ENCODE measurements at places on chromosomes 2 and 18.

GRCh38 chr2:85737961-85738360 is 15.8 kb upstream of the ATOH8 start:
- no peak for DNase-seq

GRCh38 chr18:51437280-51438271 is 240.1 kb upstream of the MEX3C start:
- no peak for DNase-seq

- no peak for DNase-seq
Measured at GRCh38 chr2:202032846-202033316, 774 bp upstream of the FZD7 start.

DNA sequence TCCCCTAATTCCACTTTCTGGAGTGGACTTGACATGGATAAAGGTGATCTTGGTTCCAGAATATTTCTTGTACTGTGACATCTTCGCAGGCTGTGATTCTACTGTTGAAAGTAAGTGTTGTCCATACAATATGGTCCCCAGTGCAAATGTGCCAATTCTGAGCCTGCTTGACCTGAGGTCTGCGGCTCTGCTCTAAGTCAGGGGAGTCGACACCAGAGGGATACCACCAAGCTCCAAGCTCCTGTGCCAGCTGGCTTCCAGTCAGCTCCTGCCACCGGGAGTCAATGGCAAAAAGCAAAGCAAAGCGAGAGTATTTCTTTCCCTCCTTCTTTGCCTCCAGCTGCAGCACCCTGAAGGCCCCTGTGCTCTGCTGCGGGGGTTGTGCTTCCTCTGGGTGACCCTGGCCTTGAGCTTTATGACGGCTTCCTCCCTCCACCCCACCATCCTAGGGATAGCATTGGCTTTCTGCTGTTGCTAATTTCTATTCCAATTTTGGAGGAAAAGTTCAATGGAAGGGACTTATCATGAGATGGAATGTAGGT is 50.4 kb downstream of the SLC35F5 start:
- DNase-seq = no peak

- DNase-seq = no peak
Measured at GRCh38 chr2:85257970-85258605, 69.7 kb downstream of the TGOLN2 start.

GRCh38 chr18:41820784-41821183 is 134.2 kb upstream of the PIK3C3 start:
- no peak for DNase-seq

- no peak for DNase-seq
Measured at GRCh38 chr18:903701-904100, 970 bp upstream of the ADCYAP1 start.

DNA sequence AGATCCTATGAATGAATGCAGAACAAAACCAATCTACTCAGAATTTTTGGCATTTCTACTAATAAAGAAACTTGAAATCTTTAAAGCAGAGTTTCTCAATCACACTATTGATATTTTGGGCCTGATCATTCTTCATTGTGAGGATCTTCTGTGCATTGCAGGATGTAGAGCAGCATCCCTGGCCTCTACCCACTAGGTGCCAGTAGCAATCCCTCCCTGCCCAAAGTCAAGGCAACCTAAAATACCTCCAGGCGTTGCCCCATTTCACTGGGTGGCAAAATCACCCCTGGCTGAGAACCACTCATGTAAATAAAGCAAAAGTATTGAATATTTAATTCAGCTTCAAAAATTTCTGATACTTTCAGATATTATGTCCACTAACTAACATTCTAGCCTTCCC is 213.0 kb downstream of the SP3 start:
- DNase-seq = no peak

DNA sequence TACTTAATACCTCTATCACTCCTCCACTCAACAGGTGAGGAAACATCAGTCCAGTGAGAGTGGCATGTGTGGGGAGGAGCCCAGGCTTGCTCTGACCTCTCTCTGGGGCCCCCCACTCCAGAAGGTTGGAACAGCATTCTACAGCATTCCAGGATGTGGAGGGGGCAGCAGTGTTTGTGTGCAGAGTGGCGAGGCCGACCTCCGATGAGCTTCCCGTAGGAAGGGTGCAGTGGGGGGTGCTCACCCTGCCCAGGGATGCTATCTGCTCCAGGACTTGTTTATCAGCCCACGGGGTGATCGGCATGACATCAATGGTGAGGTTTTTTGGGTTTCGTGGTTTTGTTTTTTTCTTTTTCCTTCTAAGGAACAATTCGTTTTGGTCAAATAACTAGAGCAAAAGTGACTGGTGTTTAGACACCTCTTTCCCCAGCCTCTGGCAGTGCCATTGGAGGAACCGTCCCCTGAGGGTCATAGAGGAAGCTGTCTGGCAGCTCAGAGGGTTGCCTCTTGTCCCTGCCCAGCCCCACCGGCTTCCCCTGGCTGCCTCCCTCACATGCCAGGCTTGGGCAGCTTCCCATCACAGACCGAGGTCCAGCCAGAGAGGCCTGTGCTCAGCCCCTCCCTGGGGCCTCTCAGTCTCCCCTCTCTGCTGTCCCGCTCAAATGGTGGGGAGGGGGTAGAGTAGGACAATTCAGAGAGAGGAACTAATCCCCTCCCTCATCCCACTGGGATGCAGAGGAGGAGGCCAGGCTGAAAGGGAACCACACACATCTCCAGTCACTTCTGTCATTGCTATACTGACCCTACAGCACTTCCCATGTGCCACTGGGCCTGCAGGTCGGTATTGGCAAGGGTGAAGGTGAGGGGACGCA is 96.5 kb downstream of the ZFP36L2 start:
- no peak for DNase-seq

DNA sequence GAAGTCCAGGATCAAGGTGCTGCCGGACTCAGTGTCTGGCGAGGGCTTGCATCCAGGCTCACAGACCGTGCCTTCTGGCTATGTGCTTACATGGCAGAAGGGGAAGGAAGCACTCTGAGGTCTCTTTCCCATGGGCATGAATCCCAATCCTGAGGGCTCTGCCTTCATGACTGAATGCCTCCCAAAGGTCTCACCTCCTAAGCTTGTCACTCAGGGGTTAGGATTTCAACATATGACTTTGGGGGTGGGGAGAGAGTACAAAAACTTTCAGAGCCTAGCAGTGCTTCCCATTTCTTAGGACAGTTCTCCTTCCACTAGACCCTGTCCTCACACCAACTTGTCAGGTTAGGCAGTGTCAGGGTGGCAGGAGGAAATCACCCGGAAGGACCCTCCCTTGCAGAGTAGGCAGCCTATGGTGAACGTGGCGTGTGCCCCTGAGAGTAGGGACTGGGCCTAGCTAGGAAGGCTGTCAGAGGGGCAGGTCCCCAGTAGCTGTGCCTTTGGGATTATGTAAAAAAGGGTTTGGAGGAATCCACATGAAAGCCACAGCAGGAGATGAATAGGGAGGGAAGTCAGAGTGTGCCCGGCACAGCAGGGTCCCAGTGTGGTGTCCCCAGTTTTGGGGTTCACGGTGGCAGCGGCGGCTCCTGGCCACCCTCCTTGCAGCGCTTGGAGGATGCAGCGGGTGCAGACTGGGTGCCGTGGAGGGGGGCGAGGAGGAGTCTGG is 233.3 kb downstream of the LDLRAD4 start:
- no peak for DNase-seq

- no peak for DNase-seq
Measured at GRCh38 chr2:236204953-236205352, 36.8 kb upstream of the GBX2 start.

DNA sequence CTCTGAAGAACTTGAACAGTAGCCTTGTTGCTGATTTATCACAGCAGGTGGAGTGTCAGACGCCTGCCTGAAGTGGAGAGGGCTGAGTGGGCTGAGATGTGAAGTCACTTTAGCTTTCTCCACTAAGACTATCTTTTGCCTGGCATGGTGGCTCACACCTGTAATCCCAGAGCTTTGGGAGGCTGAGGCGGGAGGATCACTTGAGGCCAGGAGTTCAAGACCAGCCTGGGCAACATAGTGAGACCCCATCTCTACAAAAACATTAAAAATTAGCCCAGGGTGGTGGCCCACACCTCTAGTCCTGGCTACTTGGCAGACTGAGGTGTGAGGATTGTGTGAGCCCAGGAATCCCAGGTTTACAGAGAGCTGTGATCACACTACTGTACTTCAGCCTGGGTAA is 60.6 kb upstream of the TTC39C start:
- DNase-seq = no peak

DNA sequence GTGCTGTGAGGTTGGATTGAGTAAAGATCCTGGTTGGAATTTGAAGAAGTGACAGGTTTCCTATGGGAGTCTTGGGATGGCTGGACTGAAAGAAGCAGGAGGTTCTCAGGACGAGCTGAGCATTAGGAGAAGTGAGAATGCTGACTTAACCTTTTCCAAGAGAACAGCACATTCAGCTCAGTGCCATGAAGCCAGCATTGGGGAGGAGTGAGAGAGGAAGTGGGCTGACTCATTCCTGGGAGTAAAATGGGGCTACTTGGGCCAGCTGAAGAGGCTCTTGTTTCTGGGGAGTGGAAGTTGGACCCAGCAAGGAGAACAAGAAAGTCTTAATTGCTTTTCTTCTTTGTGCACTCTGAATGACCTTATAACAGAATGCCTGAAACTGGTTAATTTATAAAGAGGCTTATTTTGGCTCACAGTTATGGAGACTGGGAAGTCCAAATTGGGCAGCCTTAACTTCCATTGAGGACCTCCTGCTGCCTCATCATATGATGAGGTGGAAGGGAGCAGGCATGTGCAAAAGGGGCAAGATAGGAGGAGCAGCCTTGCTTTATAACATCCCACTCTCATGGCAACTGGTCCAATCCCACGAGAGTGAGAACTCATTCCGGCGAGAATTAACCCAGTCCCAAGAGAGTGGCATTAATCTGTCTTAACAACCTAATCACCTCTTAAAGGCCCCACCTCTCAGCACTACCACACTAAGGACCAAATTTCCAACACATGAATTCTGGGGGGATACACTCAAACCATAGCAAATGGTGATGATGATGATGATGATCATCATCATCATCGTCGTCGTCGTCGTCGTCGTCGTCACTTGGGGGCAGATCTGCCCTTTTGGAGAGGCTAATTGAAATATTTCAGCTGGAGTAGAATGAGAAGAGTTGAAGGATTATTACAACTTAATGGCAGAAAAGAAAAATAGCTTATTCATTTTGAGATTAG is 26.1 kb downstream of the DGUOK start:
- DNase-seq = no peak

DNA sequence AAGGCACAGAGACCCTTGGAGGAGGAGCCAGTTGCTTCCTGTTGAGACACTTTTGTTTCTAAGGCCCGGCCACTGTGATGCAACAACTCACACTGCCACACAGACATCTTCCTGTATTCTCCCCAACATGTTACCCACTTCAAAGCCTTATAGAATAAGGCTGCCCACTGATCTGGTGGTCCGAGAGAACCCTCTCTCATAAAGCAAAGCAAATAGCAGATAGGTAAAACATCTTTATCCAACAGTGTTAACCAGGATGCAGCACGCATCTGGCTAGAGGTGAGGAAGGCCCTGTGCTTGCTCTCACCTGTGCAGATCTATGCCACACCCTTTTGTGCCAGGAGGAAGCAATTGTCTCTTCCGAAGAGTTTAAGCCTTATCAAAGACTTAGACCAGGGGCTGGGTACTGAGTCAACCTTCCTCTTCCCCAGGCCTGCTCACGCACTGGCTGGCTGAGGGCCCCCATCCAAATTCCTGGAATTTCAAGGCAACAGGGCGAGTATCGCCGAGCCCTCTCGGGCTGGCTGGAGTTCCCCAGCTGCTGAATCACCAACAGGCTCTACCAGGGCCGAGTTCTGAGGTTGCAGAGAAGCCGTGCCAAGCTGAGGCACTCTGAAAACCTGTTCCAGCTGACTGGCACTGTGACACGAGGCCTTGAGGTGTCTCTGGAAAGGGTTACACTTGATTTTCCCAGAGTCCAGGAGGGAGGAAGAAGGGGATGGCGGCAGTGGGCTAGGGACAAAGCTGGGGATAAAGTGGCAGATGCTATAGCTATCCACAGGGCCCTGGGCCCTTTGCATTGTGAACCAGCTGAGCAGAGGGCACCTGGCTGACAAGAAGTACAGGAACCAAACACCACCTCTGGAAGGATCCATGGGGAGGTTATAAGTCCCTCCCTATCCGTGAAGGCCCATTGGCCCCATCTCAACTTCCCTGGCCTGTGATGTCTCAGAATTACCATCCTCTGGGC is 29.3 kb downstream of the TGFA start:
- peak; percentile 23 for DNase-seq

- no peak for DNase-seq
Measured at GRCh38 chr2:21687589-21687988, 563.8 kb downstream of the TDRD15 start.

GRCh38 chr2:104385743-104386142 is 468.2 kb upstream of the POU3F3 start:
- DNase-seq = no peak

DNA sequence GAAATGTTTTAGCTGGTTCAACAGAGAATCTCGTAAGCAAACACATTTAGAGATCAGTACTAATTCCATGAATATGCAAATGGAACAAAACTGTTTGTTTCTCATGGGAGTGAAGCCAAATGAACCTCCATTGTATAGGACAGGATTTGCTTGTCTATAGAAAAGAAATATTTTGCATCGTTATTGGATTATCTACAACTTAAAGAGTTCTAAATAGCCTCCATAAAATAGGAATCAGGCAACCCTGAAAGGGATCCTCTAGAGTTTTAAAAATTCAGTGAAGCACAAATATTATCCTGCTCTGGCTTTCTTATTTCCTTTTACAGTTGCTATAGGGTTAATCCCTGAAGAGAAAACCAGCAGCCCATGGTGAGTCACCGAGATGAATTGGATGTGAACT is 378.4 kb upstream of the NRXN1 start:
- no peak for DNase-seq

DNA sequence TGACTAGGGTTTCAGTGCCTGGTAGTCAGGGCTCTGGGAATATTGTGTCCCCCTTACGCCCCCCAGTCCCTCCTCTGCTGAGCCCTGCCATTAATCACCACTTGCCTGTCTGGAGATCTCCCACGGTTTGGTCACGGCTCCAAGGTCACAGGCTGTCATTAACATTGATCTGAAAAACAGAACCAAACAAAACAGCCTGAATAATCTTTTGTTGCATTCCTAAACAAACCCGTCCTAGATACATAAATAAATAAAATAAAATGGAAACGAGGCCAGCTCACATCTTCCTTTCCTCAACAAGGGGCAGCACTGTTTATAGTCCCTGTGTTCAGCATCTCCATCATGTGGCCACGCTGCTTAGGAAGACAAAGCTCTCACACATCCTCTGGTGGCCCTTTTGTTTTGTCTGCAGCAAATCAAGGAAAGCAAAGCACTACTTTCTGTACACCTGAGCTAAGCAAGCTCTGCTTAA is 282.8 kb downstream of the AGPS start:
- no peak for DNase-seq

DNA sequence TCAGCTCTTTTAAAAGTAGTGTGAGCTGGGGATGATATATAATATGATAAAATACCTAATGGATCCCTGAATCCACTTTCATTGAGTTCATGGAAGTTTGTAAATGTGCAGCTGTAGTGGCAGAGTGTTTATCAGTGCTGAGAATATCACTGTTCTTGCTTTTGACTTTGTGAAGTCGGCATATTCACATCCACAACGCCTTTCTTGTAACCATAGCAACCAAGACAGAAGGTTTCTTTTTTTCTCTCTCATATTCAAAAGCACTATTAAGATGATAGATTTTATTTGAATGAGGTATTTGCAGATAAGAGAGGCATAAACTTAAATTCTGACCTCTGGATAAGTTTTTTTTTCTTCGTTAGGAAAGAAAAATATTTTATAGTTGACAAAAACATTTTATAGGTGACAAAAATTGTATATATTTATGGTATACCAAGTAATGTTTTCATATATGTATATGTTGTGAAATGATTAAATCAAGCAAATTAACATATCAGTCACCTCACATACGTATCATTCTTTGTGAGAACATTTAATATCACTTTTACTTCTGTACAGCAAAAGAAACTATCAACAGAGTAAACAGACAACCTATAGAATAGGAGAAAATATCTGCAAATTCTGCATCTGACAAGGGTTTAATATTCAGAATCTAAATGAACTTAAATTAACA is 130.0 kb downstream of the PLCL1 start:
- DNase-seq = no peak
